ENCODE measurements at places on chromosomes 12 and 14.

DNA sequence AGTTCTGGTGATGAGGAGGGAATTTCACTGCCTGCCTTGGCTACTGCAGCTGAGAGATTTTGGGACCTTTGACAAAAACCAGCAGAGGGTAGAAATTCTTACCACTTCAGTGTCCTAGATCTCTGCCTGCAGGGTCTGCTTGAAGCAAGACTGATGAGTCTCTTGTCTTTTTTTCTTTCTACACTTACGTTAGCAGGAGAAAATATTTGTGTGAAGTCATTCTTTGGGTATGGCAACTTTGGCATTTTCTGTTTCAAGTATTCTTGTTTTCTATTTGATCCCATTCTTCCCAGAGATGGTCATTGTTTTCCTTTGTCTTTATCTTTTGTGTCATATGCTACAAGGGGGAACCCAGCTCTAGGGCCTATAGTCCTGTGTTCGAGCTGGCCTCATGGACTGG is 65.6 kb upstream of the FERMT2 start:
- DNase-seq = no peak

DNA sequence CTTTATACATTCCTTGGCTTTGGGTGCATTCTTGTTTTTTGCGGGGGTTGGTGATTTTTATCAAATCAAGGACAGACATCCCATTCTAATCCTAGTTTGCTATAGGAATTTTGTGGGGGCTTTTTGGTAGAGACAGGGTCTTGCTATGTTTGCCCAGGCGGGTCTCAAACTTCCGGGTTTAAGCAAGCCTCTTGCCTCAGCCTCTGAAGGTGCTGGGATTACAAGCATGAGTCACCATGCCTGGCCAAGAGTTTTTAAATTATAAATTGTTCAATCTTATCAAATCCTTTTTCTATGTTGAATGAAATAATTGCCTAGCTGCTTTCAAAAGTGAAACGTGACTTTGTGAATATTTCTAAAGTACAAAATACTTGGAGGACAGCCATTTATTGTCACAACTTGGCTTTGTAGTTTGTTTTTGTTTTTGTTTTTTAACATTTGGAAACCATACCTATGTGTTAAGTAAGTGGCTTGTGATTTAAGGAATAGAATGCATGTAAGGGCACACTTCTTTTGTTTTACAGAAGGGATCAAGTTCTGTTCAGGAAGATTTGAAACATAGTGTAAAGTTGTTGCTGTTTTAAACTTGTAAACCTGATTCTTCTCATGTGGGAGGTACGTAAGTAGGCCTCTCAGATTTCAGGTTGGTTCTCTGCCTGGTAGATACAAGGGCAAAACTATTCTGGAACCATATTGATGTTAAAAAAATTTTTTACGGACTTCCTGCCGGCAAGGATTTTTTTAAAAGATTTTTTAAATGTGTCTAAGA is 13.4 kb downstream of the MARK3 start:
- no peak for DNase-seq

- no peak for DNase-seq
Measured at GRCh38 chr14:26400373-26400772, 197.5 kb downstream of the NOVA1 start.

DNA sequence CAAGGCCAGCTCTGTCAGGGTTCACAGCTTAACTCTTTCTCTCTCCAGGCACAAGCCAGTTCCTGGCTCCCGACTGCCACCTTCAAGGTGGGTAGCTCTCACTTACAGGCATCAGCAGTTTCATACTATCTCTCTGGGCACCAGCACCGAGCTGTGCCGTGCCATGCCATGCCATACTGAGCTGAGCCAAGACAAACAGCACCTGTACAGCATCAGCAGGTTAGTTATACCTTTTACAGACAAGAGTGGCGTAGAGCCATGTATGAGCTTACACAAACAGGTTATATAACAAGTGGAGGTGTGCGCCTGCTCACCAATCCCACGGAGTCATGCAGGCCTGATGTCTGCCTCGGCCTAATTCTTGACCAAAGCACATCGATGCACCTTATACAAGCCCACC is 1098.7 kb downstream of the AACS start:
- peak; percentile 91 for DNase-seq

DNA sequence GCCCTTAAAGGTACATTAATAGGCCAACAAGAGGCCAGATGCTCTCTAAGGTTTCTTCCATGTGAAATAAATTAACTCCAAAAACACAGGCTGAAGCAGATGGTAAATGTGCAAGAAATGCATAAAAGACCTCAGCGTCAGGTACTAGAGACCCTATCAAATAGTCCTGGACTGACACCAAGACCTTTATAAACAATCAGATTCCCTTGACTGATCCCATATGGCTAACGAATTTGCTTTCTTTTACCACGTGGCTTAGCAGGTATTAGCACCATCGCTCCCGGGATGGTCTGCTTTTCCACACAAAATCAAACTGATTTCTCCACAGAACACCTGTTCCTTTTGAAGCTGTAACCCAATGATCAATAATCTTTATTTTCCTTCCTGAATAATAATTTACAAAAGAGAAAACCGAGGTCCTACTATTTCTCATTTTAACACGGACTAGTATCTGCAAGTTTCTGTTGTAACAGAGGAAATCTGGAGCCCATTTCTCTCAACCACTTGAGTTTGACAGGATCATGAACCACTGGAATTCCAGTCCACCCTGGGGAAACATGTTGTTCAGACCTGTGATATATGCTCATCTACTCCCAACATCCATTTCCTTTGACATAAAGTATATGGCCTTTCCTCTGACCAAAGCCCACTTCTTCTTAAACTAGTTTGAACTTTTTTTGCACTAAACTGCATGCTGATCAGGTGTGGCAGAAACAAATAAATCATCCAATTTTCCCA is 48.2 kb upstream of the DAAM1 start:
- no peak for DNase-seq

GRCh38 chr12:63450334-63450733 is 218.0 kb downstream of the DPY19L2 start:
- DNase-seq = no peak

Measured in NCI-H2029 (cell line).